ENCODE measurements at places on chromosomes 6 and 20.

GRCh38 chr6:122048570-122048969, 350.9 kb upstream of the HSF2 start:
- DNase-seq = no peak

DNA sequence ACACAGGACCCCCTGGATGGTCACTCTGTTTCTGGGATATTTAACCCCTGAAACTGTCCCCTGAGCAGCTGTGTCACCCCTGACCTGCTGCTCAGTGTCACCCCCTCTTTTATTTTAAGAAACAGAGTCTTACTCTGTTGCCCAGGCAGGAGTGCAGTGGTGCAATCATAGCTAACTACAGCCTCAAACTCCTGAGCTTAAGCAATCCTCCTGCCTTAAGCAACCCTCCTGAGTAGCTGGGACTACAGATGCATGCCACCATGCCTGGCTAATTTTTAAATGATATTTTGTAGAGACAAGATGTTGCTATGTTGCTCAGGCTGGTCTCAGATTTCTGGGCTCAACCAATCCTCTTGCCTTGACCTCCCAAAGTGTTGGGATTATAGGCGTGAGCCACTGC, 21.5 kb upstream of the GTSF1L start:
- no peak for DNase-seq

DNA sequence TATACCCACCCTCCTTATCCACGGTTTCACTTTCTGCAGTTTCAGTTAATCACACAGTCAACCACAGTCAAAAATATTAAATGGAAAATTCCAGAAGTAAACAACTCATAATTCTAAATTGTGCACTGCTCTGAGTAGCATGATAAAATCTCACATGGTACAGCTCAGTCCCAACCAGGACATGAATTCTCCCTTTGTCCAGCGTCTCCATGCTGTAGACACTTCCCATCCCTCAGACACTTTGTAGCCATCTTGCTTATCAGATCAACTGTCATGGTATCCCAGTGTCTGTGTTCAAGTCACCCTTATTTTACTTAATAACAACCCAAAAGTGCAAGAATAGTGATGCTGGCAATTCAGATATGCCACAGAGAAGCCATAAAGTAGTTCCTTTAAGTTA, 94.7 kb downstream of the PDE10A start:
- no peak for DNase-seq

GRCh38 chr6:132199343-132199742, 201.9 kb downstream of the MOXD1 start:
- DNase-seq = no peak

DNA sequence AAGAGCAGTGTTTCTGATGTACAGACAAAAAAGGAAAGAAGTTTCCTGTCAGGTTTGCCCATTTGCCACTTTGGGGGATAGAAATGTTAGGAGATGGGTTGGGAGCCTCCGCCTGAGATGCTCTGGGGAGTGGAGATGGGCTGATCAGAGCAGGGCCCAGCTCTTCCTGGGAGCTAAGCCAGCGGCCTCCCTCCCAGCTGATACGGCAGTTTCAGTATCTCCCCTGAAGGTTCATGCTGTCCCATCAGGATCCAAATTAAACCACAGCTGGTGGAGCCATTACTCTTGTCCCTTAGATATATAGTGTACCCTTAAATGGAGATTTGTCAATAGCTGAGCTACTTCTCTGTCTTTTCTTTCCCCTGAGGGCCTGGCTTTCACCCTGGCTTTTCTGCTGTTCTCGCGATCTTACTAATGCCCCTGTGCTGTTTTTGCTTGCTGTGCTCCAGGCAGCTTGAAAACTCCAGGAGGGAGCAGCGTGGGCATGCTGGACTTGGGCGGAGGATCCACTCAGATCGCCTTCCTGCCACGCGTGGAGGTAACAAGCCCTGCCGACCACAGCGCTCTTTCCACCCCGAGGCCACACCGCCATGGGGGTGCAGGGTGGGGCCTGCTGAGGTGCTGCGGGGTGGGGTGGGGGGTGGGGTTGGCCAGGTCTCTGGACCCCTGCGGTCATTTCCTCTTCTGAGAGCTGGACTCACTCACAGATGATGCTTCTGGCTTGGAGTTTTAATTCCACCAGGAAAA, 20.9 kb downstream of the ENTPD6 start:
- DNase-seq = no peak

DNA sequence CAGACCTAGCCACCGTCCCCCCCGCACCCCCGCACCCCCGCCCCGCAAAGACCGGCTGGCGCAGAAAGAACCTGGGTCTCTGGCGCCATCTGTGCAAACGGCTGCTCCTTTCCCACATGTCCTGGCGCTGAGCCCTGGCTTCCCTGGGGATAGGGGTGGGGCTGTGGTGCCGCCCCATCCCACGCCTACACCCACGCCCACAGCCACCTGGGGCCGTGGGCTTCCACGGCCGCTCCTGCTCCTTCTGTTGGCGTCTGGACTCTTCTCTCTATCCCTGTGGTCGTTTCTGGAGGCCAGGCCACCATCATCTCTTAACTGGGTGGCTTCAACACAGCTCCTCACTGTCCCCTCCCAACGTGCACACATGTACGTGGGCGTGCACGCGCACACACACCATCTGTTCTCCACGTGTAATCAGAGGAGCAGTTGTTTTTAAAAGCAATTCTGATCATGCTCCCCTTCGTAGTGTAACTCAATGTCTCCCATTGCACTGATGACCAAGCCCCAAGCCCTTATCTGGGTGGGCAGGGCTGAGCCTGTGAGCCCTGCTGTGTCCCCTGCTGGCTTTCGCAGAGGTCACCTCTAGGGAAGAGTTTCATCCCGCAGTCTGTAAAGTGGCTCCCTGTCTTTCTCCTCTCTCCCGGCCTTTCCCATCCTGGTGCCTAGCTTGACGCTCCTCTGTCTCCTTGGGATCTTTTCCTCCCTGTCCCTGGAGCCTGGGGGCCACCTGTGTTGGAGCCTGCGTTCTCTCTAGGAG, 31.9 kb upstream of the FAM83D start:
- DNase-seq = no peak

DNA sequence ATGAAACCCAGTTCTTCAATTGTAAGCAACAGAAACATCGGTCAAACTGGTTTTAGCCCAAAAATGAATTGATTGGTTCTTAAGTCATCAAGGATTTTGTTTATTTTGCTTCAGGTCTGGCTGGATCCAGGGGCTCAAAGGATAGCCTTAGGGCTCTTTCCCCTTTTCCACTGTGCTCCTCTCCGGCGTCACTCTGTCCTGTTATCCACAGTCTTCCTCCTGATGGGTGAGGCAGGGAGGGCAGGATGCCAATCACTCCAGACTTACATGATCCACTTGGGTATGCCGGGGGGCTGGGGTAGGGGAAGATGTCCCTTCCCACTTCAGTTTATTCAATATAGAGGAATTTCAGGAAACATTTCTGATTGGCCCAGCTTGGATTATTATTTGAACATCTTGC, 40.0 kb downstream of the PLAGL2 start:
- no peak for DNase-seq

GRCh38 chr6:20952699-20953474, 418.6 kb downstream of the CDKAL1 start:
- no peak for DNase-seq

DNA sequence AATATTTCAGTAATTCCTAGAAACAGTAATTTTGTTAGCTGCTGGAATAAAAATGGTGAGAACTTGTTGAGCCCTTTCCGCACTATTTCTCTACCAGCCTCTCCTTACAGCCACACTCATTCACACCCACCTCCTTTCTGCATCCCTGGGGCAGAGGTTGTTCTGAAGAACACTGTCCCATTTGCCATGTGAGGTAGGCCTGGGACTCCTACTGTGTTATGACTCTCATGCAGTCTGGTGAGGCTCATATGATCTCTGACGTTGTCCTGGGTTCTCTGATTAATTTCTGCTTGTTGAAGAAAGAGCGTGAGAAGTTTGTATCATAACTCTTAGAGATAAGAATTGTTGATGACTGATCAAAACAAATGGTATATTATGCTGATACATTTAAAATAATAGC, 4.1 kb upstream of the KCNQ5 start:
- no peak for DNase-seq

DNA sequence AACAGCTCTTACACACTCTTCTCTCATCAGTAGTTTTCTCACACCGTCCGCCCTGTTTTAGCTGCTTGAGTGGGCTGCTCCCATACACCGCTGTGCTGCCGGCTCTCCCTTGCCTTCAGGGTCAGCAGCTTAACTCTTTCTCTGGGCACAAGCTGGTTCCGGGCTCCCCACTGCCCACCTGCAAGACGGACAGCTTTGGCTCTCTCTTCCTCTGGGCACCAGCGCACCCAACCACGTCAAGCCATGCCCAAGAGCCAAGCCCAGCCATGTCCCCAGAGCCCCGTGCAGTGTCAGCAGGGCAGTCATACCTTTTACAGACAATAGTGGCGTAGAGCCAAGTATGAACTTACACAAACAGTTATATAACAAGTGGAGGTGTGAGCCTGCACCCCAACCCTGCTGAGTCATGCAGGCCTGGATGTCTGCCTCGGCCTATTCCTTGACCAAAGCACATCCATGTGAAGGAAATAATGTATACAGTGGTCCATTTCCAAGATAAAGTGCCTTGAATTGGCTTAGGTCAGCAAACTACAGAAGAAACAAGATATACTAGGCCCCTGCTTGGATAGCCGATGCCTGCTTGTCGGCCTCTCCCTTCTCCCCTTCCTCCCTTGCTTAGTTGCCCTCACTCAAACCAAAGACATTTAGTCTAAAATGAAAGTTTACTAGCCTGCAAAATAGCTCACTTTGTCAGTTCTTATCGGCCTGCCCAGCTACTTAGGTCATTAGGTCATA, 89.3 kb downstream of the JPH2 start:
- no peak for DNase-seq

- DNase-seq = no peak
Observed at GRCh38 chr6:16533210-16533609, 228.1 kb downstream of the ATXN1 start.

DNA sequence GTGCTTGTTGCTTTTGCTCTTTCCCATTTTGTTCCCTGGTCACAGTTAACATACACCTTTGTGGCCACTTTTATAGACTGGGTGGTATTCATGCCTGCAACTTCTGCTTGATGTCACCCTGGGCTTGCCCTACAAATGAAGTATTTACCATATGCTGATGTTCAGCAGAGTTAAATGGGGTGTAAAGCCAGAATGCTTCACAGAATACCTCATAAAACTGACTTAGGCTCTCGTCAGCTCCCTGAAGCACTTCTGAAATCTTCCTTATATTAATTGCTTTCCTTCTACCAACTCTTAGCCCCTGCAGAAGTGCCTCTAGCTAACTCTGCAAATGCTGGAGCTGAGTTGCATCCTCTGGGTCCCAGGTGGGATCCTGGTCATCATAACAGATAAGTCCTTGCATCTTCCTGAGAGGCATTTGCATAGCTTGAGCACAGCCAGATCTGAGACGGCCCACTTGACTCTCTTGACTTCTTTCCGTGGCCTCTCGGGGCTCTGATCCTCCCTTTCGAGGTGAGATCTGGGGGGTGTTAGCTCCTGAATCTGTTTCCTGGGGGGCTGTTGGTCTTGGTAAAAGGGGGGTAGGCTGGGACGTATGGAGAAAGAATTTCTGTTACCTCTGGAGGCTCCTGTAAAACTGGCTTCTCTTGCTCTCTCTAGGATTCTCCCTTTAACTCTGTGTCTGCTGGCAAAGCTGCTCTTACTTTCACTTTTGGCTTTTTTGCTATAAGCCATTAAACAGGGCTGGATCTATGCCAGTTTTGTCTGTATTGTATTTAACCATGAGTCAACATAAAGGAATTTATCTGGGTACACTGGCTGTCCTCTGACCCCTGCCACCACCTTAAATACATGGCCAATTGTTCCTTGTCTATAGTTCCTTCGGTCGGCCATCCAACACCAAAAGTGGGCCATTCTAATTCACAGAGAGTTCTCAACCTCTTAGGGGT, 223.0 kb upstream of the SYNCRIP start:
- DNase-seq = no peak

DNA sequence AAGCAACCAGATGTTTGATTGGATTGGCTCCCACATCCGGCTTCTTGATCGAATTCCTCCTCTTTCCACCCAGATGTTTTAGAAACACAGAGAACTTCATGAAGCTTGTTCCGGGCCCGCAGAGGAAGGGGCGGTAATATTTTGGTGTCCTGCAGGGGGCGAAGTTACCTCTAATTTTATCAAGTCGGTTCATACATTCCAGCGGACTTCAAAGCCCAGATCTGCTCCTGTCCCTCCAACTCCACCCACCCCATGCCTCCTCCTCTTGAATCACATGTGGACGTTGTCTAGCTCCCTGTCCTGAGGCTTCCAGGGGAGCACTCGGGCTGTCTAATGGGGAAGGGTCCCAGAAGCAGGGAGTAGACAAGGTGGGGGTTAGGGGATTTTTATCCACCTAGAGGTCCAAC, 2.9 kb upstream of the BMP6 start:
- peak; percentile 61 for DNase-seq

GRCh38 chr6:81023007-81023582, 729.4 kb downstream of the TENT5A start:
- no peak for DNase-seq

DNA sequence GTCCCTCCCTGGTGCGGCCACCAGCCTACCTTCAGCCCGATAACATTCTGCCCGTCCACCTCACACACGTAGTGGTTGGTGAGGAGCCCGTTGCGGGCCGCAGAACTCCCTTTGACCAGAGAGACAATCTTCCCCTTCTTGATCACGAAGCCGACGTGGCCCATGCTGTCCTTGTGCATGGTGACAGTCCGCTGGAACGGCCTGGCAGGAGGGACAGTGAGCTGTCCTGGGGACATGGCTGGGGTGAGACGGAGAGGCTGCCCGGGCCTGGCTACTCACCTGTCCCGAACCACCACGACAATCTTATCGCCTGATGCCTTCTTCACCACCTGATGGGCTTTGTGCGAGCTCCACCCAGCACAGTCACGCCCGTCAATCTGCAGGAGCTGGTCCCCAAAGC, 16.6 kb downstream of the SDCBP2 start:
- DNase-seq = no peak

DNA sequence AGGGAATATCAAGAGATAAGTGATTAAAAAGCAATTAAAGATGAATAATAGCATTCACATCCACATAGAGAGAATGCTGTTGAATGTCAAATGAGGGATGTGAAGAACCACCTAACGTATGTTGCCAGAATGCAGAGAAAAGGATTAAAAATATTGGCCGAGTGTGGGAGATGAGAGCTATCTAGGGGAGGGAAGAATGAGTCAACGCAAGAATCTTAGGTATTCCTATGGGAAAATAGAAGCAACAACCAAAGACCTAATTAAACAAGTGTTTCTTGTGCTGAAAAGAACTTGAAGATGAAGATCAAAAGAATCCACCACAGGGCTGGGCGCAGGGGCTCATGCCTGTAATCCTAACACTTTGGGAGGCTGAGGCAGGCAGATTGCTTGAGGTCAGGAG, 12.2 kb upstream of the RSPH3 start:
- no peak for DNase-seq

DNA sequence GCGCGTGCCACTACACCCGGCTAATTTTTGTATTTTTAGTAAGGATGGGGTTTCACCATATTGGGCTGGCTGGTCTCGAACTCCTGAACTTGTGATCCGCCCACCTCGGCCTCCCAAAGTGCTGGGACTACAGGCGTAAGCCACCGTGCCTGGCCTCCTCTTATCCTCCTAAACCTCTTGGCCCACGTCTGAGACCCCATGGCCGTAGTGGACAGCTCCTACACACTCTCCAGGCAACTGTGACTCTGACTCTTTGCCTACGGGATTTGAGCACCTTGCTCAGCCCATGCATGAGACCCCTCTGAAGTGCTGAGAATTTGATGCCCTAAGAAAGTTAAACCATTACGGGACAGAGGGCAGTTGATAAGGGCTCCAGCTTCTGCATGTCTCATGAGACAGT, 25.0 kb downstream of the PERP start:
- DNase-seq = no peak

Measured in midbrain (tissue), 1 donor.